ENCODE measurements at places on chromosomes 1 and 21.

GRCh38 chr1:10497109-10497508 lies 22.4 kb downstream of the PEX14 start:
- no peak for DNase-seq

GRCh38 chr1:75334876-75335389 lies 200.7 kb downstream of the LHX8 start:
- no peak for DNase-seq

DNA sequence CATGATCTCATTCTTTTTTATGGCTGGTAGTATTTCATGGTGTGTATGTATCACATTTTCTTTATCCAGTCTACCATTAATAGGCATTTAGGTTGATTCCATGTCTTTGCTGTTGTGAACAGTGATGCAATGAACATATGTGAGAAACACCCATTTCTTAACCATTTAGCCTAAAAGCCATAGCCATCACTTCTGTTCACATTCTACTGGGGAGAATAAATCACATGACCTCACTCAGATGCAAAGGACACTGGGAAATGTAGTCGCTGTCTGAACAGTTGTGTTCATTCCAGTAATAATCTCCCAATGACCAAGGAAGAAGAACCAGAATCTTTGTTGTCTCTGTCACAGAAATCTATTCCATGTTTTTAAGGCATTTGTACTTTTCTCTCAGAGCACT lies 15.1 kb upstream of the PLA2G2E start:
- no peak for DNase-seq

- no peak for DNase-seq
Observed at GRCh38 chr1:20139776-20140612, 871 bp downstream of the PLA2G2F start.

DNA sequence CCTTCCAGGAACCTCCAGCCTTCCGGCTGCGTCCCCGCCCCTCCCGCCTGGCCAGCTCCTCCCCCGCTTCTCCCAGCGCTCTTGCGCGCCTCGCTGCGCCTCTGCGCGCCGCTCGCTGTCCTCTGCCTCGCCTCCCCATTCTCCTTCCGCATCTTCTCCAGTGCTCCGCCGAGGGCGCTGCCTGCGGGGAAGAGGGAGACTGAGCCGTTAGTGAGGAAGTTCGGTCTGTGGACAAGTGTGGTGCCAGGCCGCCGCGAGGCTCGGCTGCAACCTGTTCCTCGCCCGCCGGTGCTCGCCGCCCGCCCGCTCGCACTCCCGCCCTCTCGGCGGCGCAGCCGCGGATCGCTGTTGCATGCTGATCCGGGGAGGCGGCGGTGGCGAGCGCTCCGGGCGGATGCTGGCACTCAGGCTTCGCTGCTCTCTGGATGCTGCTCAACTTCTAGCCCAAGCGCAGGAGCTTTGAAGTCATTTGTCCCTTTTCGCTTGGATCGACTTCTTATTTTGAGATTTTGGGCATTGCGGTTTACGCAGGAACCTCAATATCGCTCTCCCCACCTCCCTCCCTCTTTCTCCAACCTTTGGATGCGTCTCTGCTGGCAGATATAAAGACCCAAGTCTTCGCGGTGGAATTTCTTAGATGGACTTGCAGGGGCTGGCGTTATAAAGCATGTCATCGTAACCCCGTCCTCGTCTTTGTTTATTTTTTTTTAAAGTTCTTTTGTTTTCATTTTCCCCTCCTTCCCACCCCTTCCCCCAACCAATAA lies 614 bp upstream of the CACNA1E start:
- peak; percentile 66 for DNase-seq

DNA sequence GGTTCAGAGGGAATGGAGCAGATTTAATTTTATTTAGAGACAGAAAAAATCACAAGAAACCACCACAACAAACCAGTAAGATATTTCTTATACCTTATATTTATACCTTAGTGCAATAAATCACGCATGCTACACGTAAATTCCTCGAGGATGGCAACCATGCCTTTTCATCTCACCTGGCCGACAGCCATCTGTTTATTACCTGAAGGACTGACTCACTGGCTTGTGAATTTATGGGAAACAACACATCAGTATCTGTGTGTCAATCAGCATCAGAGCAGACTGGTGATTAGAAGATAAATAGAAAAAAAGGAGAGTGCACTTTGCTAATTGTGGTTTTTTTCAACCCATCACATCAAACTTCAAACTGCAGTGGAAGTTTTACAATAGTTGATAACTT lies 58.4 kb downstream of the S1PR1 start:
- no peak for DNase-seq

All from activated naive CD8-positive, alpha-beta T cell treated with anti-CD3 and anti-CD28 coated beads for 36 hours (primary cell).